Urothelium cell line (cell line): ENCODE measurements at places on chromosomes 13 and 19.

- DNase-seq: no peak
Measured at GRCh38 chr13:111494641-111495040, 174.2 kb downstream of the TEX29 start.

DNA sequence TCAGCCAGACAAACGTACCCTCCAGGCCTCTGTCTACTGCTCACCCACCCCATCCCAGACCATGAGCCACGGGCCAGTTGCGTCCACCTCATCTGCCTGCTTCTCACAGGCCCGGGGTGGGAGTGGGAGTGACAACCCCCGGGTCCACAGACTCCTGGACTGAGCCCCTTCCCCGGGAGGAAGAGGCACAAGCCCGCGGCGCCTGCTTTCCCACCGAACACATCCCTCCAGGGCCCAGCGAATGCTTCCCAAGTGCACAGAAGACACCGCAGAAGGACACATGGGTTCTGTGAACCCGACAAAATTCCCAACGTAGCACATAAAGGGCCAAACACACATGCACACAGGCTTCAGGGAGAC lies 18.0 kb upstream of the PLPP2 start:
- no peak for DNase-seq

GRCh38 chr19:41569481-41570150 lies 6.3 kb upstream of the CEACAM21 start:
- no peak for DNase-seq

DNA sequence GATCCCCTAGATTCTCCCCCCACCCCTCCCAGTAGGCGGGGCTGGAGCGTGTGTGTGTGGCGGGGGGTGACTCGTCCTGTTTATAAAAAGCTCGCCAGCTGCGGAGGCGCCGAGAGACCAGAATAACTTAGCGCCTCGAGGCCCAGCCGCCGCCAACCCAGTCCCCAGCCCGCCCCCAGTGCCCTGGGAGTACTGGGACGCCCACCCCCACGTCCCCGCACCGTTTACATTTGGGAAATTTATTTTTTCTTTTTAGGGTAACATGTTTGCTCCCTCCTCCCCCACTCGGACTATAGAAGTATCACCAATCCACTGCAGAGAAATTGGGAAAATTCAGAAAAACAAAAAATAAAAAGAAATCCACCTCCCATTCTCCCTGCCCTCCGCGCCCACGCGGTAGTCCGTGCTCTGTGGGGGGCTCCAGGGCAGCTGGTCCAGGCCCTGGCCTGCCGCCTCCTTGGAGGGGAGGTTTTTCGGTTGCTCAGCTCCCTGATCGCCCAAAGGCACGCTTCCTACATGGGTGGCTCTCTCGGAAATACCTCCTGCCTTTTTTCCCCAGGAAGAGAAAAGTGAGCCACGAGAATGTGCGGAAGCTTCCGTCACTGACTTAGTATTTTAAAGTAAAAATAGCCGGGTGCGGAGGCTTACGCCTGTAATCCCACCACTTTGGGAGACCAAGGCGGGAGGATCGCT lies 1.5 kb upstream of the RAB3A start:
- DNase-seq: peak; percentile 53

DNA sequence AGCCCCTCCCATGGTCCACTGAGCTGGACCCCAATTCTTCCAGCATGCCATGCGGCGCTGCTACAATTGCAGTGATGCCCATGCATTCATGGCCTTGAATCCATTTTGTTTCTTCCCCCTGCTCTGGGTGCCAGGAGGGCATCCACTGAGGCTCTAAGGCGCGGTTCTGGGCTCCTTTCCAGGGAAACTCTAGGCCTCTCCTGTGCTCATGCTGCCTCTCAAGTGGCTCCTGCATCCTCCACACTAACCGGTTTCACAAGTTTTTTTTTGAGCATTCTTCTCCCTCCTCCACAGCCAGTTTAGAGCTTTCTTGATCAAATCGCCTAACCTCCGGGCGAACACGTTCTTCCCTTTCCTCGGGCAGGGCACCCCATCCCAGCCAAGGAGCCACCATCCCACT lies 69.1 kb upstream of the FLT1 start:
- DNase-seq: no peak

DNA sequence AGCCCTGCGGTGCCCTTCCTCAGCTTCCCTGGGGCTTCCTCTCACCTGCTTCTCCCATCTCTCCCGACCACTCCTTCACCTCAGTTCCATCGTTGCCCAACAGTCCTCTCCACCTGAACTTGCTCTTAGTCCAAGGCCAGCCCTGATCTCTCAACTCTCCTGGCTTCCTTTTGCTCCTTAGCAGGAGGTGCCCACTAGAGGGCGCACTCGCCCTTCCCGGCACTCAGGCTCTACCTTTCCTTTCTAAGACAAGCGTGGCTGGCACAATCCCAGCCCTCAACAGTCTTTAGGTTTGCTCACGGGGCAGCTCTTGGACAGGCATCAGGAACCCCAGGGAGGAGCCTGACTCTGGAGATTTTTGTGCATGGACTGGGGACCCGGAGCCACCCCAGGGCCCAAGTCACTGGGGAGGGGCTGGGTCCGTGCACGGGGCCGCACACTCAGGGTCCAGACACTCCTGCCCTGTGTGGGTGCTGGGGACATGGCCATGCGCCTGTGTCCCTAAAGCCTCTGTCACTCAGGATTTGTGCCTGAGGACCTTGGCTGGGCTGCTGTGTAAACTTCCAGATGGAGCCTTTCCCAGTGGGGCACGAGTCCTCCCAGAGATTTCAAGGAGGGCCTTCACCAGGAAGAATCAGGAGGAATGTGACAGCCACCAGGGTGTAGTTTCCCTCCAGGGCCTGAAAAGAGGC lies 12.1 kb upstream of the CEACAM8 start:
- DNase-seq: peak; percentile 77

- no peak for DNase-seq
Measured at GRCh38 chr19:50427997-50428425, 4.7 kb upstream of the MYBPC2 start.

GRCh38 chr19:41745756-41746155 lies 9.6 kb upstream of the CEACAM6 start:
- DNase-seq: no peak

- no peak for DNase-seq
Measured at GRCh38 chr13:30665638-30666037, 47.9 kb downstream of the USPL1 start.

DNA sequence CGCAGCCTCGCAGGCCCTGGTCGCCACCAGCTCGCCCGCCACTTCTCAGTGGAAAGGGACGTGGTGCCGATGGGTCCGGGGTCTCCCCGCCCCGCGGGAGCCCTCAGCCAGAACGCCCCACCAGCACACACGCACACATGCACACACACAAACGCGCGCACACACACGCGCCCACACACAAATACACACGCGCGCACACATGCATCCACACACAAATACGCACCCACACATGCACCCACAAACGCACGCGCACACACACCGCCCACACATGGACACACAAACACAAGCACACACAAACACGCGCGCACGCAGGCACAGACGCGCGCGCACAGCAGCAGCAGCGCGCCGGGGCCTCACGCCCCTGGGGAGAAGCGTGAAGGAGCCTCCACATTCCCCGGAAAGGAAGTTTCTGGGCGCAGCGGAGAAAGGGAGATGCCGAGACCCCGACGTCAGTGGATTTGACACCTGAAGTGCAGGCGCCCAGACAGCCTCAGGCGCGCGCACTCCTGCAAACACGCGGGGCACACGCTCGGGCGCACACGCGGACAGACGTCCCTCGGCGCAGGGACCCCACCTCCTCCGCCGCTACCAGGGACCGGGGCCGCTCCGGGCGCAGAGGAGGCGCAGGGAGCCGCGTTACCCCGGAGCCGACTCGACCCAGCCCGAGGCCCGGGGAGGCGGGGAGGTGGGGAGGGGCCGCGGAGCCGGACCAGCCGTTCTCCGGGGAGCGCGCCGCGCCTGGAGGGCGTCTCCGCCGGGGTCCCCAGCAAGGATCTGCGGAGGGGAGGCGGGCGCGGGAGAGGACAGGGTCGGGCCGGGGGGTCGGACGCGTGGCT lies 622 bp downstream of the RASA3 start:
- peak; percentile 46 for DNase-seq

GRCh38 chr13:100707818-100708740 lies 33.5 kb upstream of the TMTC4 start:
- peak; percentile 56 for DNase-seq

DNA sequence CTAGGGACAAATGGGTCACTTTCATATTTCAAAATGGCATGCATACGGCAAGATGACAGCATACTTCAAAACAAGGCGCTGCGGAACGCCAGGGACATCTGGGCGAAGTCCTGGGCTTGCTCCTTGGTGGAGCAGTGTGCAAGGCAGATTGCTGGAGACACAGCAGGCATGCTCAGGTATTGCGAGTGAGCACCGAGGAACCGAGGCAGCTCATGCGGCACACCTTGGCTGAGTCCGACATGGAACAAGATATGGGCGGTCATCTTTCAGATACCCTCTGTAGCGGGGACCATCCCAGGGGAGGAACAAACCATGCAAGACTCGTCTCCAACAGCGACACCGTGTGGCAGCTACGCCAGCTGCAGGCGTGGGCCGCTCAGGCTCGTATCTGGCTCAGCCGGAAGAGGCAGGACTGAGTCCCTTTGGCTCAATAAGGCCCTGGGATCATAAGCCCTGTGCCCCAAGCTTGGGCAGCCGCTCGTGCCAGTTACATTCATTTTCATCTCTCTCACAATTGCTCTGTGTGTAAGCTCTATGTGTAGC lies 112.4 kb downstream of the NUFIP1 start:
- DNase-seq: no peak

DNA sequence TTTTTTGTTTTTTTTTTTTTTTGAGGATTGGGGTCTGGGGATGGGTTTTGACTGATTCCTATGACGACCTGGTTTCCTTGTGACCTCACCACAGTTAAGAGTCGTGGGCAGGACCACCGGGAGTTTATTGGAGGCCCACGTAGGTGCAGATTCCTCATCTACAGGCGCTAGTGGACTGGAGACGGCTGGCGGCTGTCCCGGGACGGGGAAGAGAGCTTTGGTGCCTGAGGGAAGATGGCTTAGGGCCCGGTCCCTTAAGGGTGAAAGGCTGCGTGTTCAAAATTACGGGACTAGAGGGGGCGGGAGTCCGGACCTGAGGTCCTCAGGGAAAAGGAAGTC lies 682 bp upstream of the TEAD2 start:
- DNase-seq: peak; percentile 37

- DNase-seq: no peak
Measured at GRCh38 chr13:64413529-64413928, 2816.6 kb downstream of the PCDH9 start.

GRCh38 chr13:95745752-95746151 lies 68.8 kb downstream of the DNAJC3 start:
- no peak for DNase-seq
